ENCODE measurements at places on chromosomes 6 and 20.

- no peak for DNase-seq
Observed at GRCh38 chr6:7644417-7644816, 54.4 kb downstream of the SNRNP48 start.

DNA sequence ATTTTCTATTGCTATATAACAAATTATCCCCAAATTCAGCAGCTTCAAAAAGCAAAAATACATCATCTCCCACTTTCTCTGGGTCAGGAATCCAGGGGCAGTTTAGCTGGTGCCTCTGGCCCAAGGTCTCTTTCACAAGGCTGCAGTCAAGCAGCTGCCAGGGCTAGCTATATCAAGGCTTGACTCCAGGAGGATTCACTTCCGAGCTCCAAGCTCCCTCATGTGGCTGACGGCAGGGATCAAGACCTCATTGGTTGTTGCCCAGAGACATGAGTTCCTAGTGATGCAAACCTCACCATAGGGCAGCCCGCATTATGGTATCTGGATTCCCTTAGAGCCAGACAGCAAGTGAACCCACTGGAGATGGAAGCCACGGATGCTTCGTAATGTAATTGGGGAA lies 1.3 kb upstream of the VNN1 start:
- DNase-seq, result no peak

DNA sequence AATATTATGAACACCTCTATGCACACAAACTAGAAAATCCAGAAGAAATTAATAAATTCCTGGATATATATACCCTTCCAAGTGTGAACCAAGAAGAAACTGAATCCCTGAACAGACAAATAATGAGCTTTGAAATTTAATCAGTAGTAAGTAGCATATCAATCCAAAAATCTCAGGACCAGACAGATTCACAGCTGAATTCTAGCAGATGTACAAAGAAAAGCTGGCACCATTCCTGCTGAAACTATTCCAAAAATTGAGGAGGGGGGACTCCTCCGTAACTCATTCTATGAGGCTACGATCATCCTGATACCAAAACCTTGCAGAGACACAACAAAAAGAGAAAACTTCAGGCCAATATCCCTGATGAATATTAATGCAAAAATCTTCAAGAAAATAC lies 67.0 kb upstream of the PDE7B start:
- no peak for DNase-seq

DNA sequence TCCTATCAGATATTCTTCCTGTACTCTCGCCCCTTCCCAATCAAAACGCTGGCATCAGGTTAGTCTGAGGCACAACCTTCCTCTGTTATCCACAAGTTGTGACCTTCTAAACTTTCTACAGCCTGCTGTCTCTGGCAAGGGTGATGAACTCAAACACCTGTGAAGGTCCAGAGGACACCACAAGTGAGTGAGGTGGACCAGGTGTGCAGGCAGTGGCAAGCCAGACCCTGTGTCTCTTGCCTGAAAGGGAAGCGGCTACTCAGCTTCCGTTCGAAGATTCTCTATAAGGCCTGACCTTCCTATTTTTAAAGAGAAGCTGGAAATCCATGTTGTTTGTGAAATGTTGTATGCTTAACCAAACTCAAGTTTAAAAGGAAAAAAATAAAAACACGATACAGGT lies 36.8 kb downstream of the GCM1 start:
- DNase-seq, result no peak

- DNase-seq, result no peak
Observed at GRCh38 chr20:4170621-4171537, 155.5 kb upstream of the RNF24 start.

DNA sequence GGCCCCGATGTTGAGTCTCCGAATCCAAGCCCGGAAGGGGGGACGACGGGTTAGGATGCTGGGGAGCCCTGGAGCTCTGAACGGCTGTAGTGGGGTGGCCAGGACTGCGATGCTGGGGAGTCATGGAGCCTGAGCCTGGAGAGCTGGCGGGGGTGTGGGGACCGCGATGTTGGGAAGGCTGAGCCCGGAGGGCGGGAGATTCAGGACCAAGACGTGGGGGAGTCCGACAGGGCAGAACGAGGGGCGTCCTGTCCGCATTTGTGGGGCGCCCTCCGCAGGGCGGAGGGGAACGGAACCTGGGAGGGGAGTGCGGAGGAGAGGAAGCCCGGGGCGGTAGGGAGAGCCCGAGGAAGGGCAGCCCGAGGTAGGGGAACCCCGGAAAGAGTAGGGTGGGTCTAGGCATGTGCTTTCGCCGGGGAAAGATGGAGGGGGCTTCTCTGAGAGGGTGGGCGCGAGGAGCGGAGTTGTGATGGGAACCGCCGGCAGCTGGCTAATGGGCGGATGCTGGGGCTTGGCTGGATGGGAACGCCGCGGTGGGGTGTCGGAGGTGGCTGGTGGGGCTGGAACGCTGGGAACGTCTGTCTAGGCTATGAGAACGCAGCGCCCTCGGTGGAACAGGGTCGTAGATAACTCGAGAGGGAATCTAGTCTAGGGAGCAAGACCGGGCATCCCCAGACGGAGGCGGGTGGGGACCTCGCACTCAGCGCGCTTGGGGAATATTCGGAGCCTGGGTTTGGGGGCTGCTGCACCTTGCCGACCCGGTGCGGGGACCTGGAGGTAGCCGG lies 684 bp downstream of the PAQR8 start:
- no peak for DNase-seq

DNA sequence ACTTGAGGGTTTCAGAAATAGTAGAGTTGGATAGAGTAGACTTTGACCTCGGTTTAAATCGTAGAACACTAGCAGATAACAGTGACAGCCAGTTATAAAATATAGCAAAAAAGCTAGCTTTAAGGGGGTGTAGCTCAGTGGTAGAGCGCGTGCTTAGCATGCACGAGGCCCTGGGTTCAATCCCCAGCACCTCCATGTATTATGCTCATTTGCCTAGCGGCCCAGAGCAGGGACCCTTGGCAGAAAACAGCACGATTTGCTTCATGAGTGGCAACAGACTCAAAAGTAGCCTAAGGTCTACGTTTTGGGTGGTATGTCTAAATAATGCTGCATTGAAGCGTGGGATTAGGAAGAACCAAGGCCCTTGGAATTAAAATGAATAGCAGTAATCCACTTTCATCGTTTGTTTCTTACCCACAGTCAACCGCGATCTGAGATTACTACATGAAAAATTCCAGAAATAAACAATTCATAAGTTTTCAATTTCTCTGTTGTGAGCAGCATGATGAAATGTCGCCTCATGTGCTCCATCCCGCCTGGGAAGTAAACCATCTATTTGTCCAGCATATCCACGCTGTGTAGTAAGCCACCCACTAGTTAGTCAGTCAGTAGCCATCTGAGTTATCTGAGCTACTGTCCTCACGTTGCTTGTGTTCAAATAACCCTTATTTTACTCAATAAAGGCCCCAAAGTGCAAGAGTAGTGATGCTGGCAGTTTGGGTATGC lies 184.9 kb downstream of the GPX5 start:
- no peak for DNase-seq

GRCh38 chr6:15892369-15892768 lies 229.5 kb upstream of the DTNBP1 start:
- no peak for DNase-seq

DNA sequence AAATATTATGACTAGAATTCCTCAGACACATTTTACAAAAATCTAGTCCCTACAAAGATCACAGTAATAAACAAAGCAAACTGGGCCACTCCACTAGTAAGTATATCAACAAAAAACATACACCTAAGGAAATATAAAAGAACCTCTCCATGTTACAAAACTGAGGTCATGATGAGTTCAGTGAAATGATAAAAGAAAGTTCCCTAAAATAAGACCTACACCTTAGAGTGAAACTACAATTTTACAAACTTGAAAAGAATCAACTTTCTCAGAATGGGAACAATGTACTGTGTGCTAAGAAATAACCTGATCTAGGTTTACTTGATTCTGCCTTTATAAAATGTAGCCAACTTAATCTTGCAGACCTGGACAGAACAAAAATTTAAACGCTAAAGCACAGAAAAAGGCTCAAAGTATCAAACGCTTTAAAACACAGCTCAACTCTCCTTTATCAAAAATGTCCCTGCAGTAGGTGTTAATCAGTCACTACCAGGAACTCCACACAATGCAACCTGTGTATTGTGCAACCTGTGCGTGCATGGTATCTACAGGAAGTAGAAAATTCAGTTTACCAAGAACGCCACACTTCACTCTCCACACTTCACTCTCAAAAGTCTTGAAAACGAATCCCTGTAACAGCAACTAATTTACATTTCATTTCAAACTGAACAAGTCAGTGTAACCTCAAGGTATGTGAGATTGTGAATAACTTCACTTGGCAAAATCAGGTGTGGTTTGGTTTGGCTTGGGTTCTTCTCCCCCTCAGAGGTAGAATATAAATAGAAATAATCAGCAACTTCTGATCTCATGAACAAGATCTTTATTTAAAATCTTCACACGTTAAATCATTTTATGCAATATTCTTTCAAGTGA lies 1.8 kb downstream of the RALGAPA2 start:
- DNase-seq, result no peak

GRCh38 chr6:133587546-133588160 lies 301.3 kb upstream of the TCF21 start:
- DNase-seq, result no peak

DNA sequence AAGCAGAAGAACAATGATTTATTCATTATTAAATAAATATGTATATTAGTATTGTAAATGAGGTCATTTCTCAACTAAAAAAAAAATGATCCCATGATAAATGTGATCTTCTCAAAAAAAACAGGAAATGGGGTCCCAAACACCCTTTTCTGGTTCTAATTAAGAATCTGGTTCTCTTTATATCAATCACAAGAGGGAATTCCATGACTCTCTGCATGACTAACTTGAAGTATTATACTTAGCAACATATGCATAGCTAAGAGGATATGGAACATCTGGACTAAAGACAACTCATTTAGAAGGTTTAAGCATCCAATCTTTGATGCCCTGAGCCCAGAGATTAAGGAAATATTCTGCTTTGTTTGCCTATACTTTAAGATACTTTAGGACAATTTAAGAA lies 89.7 kb upstream of the EMILIN3 start:
- no peak for DNase-seq

- no peak for DNase-seq
Observed at GRCh38 chr6:32700391-32701040, 34.1 kb upstream of the HLA-DQB1 start.

- no peak for DNase-seq
Observed at GRCh38 chr20:25629816-25630499, 6.1 kb upstream of the NANP start.

- no peak for DNase-seq
Observed at GRCh38 chr6:158755636-158756035, 63.5 kb downstream of the EZR start.

- no peak for DNase-seq
Observed at GRCh38 chr6:77638129-77638830, 14.6 kb upstream of the MEI4 start.

GRCh38 chr6:22067122-22067521 lies 229.7 kb downstream of the PRL start:
- no peak for DNase-seq

- DNase-seq, result no peak
Observed at GRCh38 chr20:13581451-13581850, 57.3 kb downstream of the TASP1 start.

GRCh38 chr6:15907914-15908518 lies 220.9 kb upstream of the MYLIP start:
- no peak for DNase-seq

- no peak for DNase-seq
Observed at GRCh38 chr6:34583461-34583860, 27.3 kb upstream of the SPDEF start.

- DNase-seq, result no peak
Observed at GRCh38 chr6:165744555-165745228, 81.7 kb upstream of the PDE10A start.

DNA sequence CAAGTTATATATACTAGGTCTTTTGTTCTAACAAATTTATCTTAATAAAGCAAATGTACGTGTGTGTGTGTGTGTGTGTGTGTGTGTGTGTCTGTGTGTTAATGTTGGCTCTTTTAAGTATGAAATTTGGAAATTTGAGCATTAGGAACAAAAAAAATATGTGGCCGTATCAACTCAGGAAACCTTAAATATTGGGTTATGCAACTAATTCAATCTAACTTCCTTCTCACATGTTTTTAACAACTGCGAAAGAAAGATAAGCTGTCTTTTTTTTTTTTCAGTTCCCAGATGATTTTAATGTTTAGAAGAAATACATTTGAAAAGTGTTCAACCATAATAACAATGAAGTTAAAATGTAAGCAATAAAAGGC lies 616.4 kb upstream of the ARID1B start:
- DNase-seq, result no peak

DNA sequence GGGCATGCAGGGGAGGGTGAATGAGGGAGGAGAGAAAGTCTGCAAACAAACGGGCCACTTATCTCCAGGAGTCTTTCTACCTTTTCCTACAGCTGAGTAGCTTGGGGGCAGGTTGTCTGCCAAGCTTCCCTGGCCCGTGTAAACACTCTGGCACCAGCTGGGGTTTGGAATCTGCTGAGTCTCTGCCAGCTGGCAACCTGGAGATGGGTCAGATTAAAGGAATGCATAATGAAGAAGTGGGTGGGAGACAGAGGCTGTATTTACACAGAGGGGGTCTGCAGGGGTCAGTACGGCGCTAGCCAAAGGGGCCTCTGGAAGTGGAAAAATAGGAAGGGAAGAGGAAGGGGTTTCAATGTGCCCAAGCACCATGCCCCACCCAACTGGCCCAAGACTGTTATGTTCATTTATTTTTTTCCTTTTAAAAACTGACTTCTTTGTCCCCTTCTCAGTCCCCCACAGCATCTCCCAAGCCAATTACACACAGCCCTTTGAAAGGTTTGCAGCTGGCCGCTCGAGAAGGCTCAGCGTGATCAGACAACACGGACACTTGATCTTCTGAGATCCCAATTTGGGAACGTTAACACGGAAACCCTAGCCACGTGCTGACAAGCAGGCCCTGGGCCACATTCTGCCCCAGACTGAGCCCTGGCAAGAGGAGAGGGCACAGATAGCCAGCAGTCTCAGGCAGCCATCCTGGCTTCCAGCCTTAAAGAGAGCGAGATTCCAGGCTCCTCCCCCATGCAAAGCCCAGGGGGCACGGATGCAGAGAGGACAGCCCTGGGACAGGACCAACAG lies 25.2 kb downstream of the TRAM2 start:
- no peak for DNase-seq

- DNase-seq, result no peak
Observed at GRCh38 chr6:131600716-131601115, 27.3 kb downstream of the MED23 start.

- DNase-seq, result no peak
Observed at GRCh38 chr20:44574372-44574771, 8.0 kb upstream of the PKIG start.

- no peak for DNase-seq
Observed at GRCh38 chr6:2850538-2851113, 9.0 kb upstream of the SERPINB1 start.

- DNase-seq, result no peak
Observed at GRCh38 chr6:169087443-169088041, 166.1 kb downstream of the THBS2 start.

GRCh38 chr6:128167552-128167951 lies 266.7 kb upstream of the THEMIS start:
- DNase-seq, result no peak

GRCh38 chr20:10720565-10720964 lies 46.8 kb upstream of the JAG1 start:
- no peak for DNase-seq
